Calu3 (cell line): ENCODE measurements at places on chromosomes 3 and 15. TPM values are rescaled to one million over a fixed set of nuclear protein-coding genes. Genes with fewer than 3 reads are reported as not detected.

DNA sequence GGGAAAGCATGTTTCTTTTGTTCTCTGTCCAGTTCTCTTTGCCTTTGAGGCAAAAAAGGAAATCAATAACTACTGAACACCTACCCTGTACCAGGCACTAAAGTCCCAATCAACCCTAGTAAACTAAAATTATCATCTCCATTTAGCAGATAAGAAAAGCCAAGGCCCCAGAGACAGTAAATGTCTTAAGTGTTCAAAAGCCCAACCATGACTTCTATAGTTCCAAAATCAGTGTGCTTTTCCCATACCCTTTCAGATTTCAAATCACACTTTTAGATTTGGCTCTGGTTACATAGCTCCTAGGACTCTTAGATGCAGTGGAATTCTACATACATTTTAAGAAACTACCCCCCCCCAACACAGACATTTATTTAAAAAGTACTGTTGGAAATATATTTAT lies 63.5 kb downstream of the UACA start:
- no peak overlapping the region for H3K27ac ChIP-seq
- H3K4me1 ChIP-seq, result peaks cover 61% of the 10 kb centered on the region
- no peaks in the 10 kb centered on the region for H3K36me3 ChIP-seq
- no peak for DNase-seq
- H3K4me3 ChIP-seq, result no peak overlapping the region

DNA sequence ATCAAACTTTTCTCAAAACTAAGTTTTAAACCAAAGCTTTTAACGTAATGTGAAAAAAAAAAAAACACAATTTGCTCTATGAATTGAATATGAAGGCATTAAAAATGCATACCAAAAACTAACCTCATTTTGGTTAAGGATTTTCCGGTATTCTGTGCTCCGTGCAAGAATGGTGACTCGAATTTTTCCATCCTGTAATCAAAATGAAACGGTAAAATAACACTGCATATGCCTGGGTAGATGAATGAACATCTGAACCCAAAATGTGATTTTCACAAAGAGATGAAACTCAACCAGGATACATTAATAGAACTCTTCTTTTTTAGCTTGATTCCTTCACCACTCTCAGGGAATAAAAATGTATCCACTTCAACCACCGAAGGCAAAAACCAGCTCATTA lies 26.2 kb downstream of the EOGT start:
- H3K27me3 ChIP-seq, result no peaks in the 10 kb centered on the region
- no peak overlapping the region for H3K4me3 ChIP-seq
- H3K36me3 ChIP-seq, result peaks cover 9% of the 10 kb centered on the region
- no peak for DNase-seq
- no peaks in the 10 kb centered on the region for H3K4me1 ChIP-seq
- no peak overlapping the region for H3K27ac ChIP-seq

GRCh38 chr3:139689122-139689521 lies 11.3 kb upstream of the NMNAT3 start:
- H3K27ac ChIP-seq, result no peak overlapping the region
- H3K36me3 ChIP-seq, result no peaks in the 10 kb centered on the region
- no peak overlapping the region for H3K4me3 ChIP-seq
- peaks cover 63% of the 10 kb centered on the region for H3K27me3 ChIP-seq
- DNase-seq, result no peak

Gene ZSCAN2
- total RNA-seq, result 16.0 and 18.0 TPM in 2 replicates

DNA sequence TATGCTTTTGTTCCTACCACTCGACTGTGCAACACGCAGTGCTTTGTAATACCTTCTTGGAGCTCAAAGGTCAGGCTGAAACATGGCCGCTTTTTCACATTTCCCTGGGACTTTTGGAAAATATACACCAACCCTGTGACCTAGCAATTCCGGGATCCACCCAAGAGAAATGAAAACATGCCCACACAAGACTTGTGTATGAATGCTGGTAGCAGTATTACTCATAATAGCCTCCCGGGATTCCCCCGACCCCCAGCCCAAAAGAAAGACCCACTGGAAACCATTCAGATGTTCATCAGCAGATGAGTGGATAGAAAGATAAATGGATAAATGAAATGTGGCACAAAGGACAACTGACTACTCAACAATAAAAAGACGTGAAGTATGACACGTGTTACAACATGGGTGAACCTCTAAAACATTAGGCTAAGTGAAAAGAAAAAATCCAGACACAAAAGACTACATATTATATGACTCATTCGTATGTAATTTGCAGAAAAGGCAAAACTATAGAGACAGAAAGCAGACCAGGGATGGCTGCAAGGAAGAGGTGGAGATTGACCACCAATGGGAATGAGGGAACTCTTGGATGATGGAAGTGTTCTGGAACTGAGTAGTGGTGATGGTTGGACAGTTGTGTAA lies 104.1 kb downstream of the PGPEP1L start:
- no peaks in the 10 kb centered on the region for H3K27me3 ChIP-seq
- H3K36me3 ChIP-seq, result no peaks in the 10 kb centered on the region
- peaks cover 11% of the 10 kb centered on the region for H3K4me1 ChIP-seq
- DNase-seq, result no peak

DNA sequence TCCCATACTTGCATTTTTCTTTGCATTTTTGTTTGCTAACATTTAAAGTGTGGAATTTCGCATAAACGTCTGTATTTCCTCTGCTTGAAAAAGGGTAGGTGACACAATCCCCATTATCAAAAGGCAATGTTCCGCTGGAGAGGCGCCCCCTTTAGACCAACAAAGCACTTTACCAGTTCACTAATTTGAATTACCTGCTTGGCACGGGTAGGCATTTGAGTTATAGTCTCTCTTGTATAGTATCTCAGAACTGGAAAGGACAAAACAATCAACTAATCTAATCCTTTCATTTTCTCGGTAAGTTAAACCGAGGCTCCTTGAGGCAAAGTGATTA lies 775 bp upstream of the CCDC39 start:
- peaks cover 17% of the 10 kb centered on the region for H3K36me3 ChIP-seq
- H3K4me3 ChIP-seq, result peak overlapping the region; percentile 86
- peaks cover 48% of the 10 kb centered on the region for H3K27me3 ChIP-seq
- peaks cover 11% of the 10 kb centered on the region for H3K4me1 ChIP-seq

DNA sequence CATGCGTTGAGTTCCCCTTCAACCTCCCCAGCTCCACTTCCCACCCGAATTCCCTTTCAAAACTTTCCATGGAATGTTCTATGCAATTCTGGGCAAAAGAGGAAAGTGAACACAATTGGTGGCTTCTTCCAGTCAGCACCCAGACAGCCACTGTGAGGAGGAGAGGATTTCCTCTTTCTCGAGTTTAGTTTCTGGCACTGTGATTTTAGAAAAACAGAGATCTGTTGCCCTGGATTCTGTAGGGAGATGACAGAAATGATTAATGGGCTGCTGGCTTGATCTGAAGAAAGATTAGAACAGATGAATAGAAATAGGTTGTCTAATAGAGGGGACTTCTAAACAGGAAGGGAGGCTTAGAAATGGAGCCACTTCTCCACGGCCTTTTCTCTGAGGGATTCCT lies 172.0 kb downstream of the MCTP2 start:
- no peaks in the 10 kb centered on the region for H3K4me1 ChIP-seq
- H3K27me3 ChIP-seq, result no peaks in the 10 kb centered on the region
- H3K4me3 ChIP-seq, result no peak overlapping the region
- H3K27ac ChIP-seq, result no peak overlapping the region
- H3K36me3 ChIP-seq, result peaks cover 3% of the 10 kb centered on the region
- no peak for DNase-seq

GRCh38 chr3:84066915-84067314 lies 891.9 kb upstream of the CADM2 start:
- DNase-seq, result no peak
- H3K4me1 ChIP-seq, result no peaks in the 10 kb centered on the region
- H3K36me3 ChIP-seq, result no peaks in the 10 kb centered on the region

- H3K4me3 ChIP-seq, result no peak overlapping the region
- no peaks in the 10 kb centered on the region for H3K27me3 ChIP-seq
These were observed 36.7 kb downstream of the CIP2A start for GRCh38 chr3:108552267-108553159.

DNA sequence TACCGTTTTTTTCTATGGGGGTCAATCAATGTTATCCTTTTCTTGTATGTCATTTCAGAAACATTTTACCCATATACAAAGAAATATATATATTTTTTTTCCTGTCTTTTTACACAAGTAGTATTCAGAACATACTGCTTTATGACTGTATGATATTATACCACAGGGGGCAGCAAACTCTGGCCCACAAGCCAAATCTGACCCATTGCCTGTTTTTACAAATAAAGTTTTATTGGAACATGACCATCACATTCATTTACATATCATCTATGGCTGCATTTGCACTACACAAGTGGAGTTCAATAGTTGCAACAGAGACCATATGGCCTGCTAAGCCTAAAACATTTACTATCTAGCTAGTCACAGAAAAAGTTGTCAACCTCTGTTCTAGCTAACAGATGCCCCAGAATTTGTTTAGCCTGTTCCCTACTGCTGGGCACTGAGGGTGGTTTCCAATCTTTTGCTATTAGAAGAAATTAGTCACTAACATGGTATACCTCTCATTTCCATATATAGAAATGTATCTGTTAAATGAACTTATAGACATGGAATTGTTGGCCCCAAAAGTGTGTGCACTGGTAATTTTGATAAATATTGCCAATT lies 57.7 kb downstream of the BFSP2 start:
- H3K27ac ChIP-seq, result no peak overlapping the region
- H3K27me3 ChIP-seq, result no peaks in the 10 kb centered on the region
- no peak for DNase-seq
- no peaks in the 10 kb centered on the region for H3K36me3 ChIP-seq
- no peak overlapping the region for H3K4me3 ChIP-seq
- H3K4me1 ChIP-seq, result peaks cover 9% of the 10 kb centered on the region

GRCh38 chr3:12956316-12956660 lies 114.9 kb upstream of the RPL32 start:
- no peaks in the 10 kb centered on the region for H3K4me1 ChIP-seq
- no peak overlapping the region for H3K4me3 ChIP-seq
- H3K27ac ChIP-seq, result no peak overlapping the region

DNA sequence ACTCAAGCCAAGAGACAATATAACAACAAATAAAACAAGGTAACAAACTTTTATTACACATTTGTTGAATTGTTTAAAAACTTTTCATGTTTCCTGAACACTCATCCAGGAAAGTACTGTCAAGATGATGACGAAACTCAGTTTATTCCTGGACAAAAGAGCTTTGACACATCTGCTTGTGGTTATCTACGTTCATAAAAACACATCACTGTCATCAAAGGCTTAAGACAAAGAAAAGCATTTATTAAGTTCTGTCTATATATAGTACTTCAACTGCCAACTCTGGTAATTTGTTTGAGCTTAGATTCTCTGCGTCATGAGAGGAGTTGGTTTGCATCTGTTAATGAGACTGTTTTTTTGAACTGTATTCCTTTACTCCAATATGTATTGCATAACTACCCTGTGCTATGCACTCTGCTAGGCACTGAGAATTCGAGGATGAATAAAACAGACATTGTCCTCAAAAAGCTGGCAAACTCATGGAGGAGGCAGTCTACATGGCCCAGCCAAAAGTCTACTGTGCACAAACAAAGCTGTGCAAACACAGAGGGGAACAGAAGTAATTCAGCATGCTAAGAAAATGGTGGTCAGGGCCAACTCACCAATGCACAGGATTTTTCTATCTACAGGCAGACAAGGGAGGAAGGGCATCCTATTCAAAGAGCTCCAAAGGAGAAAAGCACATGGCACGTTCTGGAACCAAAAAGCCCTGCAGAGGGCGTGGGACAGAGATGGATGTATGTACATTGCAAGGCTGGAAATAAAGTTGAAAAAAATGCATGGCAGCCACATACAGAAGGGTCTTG lies 21.5 kb downstream of the PLD1 start:
- H3K4me1 ChIP-seq, result peaks cover 49% of the 10 kb centered on the region
- peaks cover 9% of the 10 kb centered on the region for H3K36me3 ChIP-seq
- no peak for DNase-seq
- H3K4me3 ChIP-seq, result no peak overlapping the region
- peak overlapping the region; percentile 60 for H3K27ac ChIP-seq

- H3K4me1 ChIP-seq, result no peaks in the 10 kb centered on the region
- no peak overlapping the region for H3K27ac ChIP-seq
- H3K27me3 ChIP-seq, result no peaks in the 10 kb centered on the region
- DNase-seq, result no peak
- peaks cover 6% of the 10 kb centered on the region for H3K36me3 ChIP-seq
- no peak overlapping the region for H3K4me3 ChIP-seq
These were observed 30.4 kb upstream of the CLK3 start for GRCh38 chr15:74585191-74585590.

DNA sequence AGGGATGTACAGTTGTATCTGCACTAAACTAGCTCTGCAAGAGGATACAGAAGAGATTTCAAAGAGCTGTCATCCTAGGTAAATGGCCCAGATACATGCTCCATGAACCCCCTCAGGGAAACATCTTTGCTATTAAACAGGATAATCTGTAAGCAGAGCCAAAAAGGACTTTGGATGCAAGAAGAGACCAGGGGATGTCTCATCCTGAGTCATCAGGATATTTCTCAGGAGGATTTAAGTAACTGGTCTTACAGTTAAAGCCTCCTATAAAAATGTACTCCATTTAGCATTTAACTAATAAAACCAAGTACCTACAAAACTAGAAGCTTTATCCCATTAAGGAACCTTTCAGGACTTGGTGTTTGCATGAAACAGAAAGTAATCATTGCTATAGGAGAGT lies 48.2 kb upstream of the PHLDB2 start:
- no peak overlapping the region for H3K27ac ChIP-seq
- no peak for DNase-seq
- H3K4me3 ChIP-seq, result no peak overlapping the region
- H3K36me3 ChIP-seq, result no peaks in the 10 kb centered on the region
- peaks cover 27% of the 10 kb centered on the region for H3K4me1 ChIP-seq
- no peaks in the 10 kb centered on the region for H3K27me3 ChIP-seq

DNA sequence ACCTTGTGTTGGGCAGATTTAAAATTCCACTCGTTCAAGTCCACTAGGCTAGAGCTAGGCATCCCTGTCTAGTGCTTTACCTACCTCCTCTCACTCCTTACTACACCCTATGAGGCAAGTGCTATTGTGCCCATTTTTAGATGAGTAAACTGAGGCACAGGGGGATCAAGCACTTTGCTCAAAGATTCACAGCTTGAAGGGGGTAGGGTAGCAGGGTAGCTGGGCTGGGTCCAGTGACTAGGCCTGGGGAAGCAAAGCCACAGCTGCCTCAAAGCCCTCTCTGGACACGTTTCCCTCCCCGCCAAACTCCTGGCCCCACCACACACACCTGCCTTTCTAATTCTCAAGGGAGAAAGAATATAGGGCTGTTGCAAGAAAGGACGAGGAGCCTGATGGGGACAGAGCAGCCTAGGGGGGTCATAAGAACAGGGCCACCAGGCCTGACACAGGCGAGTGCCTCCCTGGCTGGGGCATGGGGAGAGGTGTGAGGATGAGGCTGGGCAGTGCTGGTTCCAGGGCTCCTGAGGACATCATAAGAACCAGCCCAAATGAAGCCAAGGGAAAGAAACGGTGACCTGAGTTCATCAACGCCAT lies 34.8 kb upstream of the SFMBT1 start:
- H3K4me1 ChIP-seq, result no peaks in the 10 kb centered on the region
- H3K27ac ChIP-seq, result no peak overlapping the region
- H3K27me3 ChIP-seq, result no peaks in the 10 kb centered on the region
- peaks cover 5% of the 10 kb centered on the region for H3K36me3 ChIP-seq

- H3K27me3 ChIP-seq, result no peaks in the 10 kb centered on the region
- peaks cover 22% of the 10 kb centered on the region for H3K36me3 ChIP-seq
- no peaks in the 10 kb centered on the region for H3K4me1 ChIP-seq
- H3K27ac ChIP-seq, result no peak overlapping the region
- DNase-seq, result no peak
- no peak overlapping the region for H3K4me3 ChIP-seq
These were observed 9.4 kb downstream of the SENP2 start for GRCh38 chr3:185595526-185595925.

GRCh38 chr3:57596495-57597126 lies 533 bp downstream of the ARF4 start:
- H3K27ac ChIP-seq, result peak overlapping the region; percentile 86
- H3K4me1 ChIP-seq, result peaks cover 39% of the 10 kb centered on the region
- peaks cover 79% of the 10 kb centered on the region for H3K36me3 ChIP-seq
- peak overlapping the region; percentile 87 for H3K4me3 ChIP-seq
- no peaks in the 10 kb centered on the region for H3K27me3 ChIP-seq

Gene ITIH1
- 0.47 and 1.0 TPM in 2 replicates for total RNA-seq
